ENCODE measurements at places on chromosomes 12 and 14.

DNA sequence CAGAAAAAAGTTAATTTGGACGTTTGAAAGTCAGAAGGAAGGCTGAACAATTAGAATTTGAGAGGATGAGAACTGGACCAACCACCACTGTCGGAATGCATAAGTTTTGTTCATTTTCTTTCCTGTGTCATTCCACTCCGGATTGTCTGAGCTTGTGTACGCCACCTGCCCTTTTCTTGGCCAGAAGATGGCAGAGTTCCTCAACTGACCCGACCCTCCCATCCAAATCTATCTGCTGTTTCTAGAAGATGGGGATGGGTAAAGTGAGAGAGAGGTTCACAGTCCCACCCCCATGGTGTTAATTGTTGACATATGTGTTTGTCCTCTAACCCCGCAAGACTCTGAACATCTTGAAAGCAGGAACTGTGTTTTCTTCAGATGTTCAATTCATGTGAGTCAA lies 388.0 kb downstream of the VRK1 start:
- DNase-seq = peak; percentile 25

DNA sequence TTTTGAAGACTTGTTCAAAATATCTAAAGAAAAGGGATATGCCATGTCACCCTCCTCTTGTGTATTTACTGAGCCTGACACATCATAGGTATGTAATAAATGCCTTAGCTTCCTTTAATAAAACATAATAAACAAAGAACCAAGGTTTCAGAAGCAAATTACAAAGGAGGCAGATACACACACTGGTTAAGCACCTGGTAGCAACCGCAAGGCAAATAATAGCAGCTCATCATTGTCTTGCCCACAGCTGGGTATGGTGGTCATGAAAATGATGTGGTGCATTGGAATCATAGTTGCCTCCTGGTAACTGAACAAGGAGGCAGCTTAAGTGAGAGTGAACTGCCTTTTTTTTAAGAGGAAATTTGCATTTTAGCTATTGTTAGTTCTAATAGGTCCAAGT lies 39.0 kb downstream of the PAX9 start:
- DNase-seq = no peak

DNA sequence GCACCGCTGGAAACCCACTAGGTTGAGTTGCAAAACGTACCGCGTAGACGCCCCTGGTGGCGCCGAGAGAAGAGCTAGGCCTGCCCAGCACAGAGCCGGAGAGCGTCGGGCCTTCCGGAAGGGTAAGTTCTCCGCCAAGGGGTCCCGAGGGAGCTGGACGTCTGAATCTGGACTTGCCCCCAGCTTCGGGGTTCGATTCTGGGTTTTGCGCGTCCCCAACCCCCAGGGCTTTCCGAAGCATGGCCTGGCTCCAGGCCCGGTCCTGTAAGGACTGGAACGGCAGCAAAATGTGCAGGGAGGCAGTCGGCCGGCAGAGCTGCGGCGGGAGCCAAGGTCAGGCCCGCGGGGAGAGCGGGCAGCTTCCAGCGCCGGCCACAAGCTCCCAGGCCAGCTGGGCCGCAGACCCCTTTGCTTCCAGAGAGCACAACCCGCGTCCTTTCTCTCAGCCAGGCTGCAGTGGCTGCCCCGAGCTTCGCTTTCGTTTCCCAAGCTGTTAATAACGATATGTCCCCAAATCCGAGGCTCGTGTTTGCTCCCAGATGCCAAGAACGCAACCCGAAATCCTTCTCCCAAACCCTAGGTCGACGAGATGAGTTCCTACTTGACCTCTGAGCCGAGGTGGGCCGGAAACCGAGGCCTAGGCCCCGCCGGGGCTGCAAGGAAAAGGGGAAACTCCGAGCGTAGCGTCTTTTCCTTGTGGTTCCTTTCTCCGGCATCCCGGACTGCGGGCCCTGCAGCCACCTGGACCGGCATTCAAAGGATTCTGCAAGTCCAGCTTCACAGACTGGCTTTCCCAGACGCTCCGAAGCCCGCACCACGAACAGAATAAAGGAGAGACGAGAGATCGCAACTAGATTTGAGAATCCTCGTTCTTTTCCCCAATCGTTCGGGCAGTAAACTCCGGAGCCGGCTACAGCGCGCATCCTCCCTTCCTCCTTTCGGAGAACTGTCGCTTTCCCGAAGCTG lies 3.2 kb upstream of the TBX5 start:
- DNase-seq = no peak

GRCh38 chr14:37329189-37330001 lies 131.7 kb downstream of the MIPOL1 start:
- DNase-seq = peak; percentile 34

GRCh38 chr12:103626498-103626897 lies 39.4 kb downstream of the STAB2 start:
- DNase-seq = peak; percentile 59

GRCh38 chr12:57845478-57846284 lies 848 bp downstream of the CTDSP2 start:
- DNase-seq = peak; percentile 81

Data from NCI-H1417 (cell line).